ENCODE measurements at places on chromosomes 12 and 14.

DNA sequence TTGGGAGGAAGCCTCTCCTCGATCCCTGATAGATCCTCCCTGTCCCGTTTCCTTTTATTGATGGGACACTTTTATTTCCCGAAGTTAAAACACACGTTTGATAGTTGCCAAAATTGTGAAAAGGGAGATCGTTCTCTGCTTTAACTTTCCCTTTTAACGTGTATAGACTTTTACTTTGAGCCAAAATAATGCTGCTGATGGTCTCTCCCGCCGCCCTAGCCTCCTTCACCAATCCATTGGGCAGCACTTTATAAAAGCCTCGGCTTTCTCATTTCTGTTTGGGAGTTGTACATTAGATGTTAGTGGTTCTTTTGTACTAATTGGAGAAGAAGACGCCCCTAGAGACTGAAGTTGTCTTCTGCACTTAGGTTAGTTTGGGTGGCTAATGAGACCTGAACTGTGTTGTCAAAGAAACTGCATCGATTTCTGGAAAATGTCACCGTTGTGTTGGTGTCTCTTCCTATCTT is 1.4 kb downstream of the TMTC2 start:
- no peak for DNase-seq

DNA sequence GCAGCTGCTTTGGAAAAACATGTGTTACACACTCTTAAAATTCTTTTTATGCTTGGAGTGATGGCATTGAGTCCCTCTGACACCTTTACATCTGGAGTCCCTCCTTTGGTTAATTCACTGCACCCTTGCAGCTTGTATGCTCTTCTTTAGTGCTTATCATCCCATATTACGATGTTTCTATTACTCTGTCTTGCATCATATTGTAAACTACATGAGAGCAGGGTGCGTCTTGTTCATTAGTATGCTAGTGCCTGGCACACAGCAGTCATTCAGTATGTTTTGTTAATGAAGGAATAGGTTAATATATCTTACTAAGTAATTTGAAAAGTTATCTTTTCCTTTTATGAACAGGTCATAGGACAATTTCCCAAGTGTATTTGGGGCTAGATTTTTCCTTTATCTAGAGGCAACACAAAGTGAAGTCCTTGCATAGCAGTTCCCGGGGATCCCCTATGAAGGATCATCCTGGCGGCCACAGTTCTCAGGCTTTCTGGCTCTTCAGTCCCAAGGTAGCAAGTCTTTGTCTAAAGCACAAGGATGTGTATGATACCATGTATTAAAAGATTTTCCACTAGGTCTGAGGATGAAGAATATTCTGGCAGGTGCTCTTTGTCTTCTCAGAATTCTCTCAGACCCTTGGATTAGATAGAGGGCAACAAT is 363.8 kb downstream of the FUT8 start:
- no peak for DNase-seq

GRCh38 chr14:102212356-102212755 is 72.7 kb downstream of the WDR20 start:
- DNase-seq: no peak

DNA sequence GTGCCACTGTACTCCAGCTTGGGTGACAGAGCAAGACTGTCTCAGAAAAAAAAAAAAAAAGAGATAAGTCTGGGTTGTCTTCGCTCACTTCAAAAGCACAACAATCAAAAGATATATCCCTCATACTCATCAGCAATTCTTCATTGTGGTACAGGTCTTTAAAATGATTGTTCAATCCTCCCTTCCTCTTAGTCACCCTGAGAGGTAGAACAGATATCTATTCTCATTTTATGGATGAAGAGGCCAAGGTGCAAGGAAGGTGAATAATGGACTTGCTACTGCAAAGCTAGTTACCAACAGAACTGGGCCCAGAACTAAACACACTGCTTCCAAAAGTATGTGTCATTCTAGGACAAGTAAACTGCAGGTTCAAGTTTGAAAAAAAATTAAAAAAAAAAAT is 7.1 kb downstream of the ERG28 start:
- DNase-seq: no peak

- no peak for DNase-seq
These were observed 10.9 kb upstream of the IL22 start for GRCh38 chr12:68264158-68264855.

Data from hepatic stellate cell (primary cell).